Neural progenitor cell (in vitro differentiated cells): ENCODE measurements at places on chromosomes 5 and 9.

- peak; percentile 66 for DNase-seq
Measured at GRCh38 chr5:17190242-17190778, 27.1 kb upstream of the BASP1 start.

DNA sequence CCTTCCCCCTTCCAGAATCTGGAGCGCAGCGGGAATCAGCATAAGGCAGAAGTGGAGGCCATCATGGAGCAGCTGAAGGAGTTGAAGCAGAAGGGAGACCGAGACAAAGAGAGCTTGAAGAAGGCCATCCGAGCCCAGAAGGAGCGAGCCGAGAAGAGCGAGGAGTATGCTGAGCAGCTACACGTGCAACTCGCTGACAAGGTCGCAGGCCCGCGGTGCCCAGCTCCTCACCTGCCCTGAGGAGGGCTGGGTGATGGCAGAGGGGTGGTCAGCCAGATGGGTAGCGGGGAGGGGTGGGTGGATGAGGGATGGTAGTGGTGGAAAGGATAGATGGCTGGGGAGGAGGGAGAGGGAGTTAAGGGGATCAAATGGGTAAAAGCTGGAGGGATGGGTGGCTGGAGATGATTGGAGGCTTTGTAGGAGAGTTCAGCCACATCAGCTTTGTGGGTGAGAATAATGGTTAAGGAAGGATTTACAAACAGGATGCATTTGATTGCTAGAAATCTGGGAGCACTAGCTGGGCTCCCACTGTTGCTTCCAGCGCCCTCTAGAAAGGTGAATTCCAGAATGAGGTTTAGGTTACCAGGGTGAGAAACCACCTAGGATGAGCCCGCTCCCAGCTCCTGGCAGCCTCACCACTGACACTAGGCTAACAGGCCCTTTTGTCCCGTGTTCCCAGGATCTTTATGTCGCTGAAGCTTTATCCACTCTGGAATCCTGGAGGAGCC lies 19.7 kb upstream of the GLE1 start:
- no peak for DNase-seq

GRCh38 chr9:121274851-121275250 lies 6.9 kb downstream of the GSN start:
- no peak for DNase-seq

DNA sequence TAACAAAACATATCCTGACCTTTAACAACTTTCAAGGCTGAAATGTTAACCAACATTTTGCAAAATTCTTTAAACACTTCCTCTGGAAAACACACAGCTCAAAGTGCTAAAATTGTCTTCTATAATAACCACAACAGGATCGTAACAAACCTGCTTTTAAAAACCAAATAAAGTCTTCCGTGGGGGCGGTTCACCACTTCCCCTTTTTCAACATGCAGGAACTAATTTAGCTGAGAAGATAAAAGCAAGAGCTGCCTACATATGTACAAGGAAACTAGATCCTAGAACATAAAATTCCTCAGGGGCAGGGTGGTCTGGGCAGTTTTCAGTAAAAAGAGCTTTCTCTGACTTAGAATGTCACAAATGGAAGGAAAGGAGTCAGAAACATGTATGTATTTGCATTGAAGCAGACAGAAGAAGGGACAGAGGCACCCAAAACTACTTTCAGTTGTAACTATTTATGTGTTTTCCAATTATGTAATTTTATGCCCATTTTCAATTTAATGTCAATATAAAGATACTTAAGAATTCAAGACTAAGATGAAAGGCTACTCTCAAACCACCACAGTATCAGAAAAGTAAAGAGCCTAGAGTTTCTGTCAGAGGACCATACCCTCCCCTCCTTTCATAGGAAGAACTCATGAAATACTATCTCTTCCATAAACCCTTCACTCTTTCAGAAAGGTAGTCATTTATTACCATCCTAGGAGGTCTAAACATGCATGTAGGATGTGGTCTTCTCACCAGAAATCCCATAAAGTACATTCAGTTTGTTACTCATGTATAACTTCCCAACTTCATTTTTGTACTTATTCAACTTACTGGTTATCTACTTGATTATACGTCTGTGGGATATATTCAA lies 185.9 kb upstream of the RASA1 start:
- no peak for DNase-seq

DNA sequence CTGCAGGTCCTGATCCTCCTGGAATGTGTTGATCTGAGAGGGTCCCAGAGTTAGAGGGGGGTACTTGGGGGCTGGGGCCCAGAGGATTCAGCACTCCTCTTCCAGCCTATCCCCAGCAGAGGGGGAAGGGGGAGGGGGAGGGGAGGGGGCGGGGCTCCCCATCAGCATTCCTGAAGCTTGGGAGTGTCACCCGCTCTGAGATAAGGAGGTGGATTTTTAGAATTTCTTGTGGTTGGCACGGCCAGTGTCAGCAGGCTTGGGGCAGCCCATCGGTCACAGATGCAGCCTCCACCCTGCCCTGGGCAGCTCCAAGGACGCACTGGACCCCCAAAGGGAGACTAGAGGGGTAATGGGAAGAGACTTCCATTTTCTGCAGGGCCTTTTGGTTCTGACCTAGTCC lies 5.3 kb downstream of the FGF18 start:
- peak; percentile 38 for DNase-seq

GRCh38 chr5:119311688-119312087 lies 44.1 kb upstream of the TNFAIP8 start:
- no peak for DNase-seq

- no peak for DNase-seq
Measured at GRCh38 chr9:119810645-119811429, 441.6 kb upstream of the BRINP1 start.

DNA sequence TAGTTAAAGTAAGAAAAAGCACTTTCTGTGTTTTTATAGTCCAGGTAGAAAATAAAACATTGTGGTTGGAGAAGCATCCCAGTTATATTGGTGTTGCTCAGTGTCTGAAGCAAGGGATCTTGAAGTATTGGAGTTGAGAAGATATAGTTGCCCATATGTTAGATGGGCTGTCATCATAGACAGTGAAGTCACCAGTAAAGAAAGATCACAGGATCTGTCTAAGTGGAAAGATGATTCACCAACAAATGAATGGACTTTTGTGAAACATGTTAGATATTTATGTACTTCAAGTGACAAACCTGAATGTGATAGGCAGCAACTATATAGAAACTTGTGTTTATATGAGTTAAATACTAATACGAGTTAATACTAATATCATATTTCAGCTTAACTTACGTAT lies 11.7 kb downstream of the OGN start:
- no peak for DNase-seq
